Karpas-422 (cell line): ENCODE measurements at places on chromosomes 2 and 18. TPM values are rescaled to one million over a fixed set of nuclear protein-coding genes. Genes with fewer than 3 reads are reported as not detected.

DNA sequence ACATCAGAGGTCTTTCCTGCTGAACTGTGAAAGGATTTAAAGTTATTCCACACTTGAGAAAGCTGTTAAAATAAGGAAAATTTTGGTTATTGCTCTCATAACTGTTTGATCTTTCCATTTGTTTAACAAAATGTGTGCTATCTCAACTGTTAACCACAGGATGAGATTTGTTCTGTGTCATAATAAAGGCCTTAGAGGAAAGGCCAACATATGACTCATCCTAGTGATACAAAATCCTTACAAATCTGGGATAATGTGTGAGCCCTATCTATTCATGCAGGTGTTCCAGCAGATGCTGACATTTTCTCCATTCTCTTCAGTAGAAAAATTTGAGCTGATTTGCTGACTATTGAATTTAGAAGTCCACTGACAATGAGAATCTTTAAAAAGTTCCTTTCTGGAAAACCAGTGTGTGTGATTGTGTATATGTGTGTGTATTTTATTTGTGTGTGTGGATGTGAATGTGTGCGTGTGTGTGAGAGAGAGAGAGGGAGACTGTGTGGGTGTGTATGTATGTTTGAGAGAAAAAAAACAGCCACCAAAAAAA lies 1111.9 kb upstream of the GYPC start:
- no peaks in the 10 kb centered on the region for H3K27me3 ChIP-seq
- H3K4me3 ChIP-seq: no peak overlapping the region
- peaks cover 5% of the 10 kb centered on the region; the same call in 1 of the 2 replicates for H3K4me1 ChIP-seq
- H3K36me3 ChIP-seq: no peaks in the 10 kb centered on the region
- DNase-seq: no peak
- no peak overlapping the region for H3K27ac ChIP-seq

GRCh38 chr18:12041561-12041960 lies 52.1 kb upstream of the ANKRD62 start:
- H3K27ac ChIP-seq: no peak overlapping the region
- no peak overlapping the region for H3K4me3 ChIP-seq
- no peaks in the 10 kb centered on the region for H3K27me3 ChIP-seq
- no peaks in the 10 kb centered on the region for H3K4me1 ChIP-seq
- H3K36me3 ChIP-seq: no peaks in the 10 kb centered on the region

DNA sequence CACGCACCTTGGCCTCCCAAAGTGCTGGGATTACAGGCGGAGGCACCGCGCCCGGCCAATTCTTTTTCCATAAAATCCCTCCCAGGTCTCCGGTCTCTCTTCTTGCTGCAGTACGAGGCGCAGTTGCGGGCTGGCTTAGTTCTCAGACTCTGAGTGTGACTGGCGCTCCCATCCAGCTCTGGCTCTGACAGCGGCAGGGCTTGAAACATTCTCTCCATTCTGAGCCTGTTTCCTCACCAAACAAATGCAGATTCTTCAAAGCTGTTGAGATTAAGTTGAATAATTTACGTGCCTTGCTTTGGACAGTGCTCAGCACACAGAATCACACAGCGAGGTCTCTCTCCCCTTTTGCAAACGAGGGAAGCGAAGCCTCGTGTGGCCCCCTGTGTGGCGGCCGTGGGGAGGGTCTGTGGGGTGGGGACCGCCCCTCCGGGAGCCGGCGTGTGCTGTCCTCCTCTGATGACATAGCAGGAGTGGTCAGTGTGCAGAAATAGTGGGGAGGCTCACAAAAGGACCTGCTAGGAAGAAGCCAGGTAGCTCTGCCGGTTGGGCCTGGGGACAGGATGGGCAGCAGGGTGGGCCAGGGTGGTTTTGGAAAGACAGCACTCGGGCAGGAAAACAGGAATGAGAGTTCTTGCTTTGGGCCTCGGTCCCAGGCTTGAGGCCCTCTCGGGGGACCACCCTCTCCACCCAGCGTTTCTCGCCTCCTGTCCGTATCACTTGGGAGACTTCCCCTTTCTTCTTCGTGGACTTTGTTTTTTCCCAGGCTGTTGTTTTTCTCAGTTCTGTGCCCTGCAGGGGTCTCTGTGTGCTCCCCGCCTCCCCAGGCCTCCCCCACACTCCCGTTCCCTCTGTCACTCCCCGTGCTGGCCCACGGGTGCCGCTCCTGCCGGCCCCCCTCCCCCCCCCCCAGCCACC lies 75.0 kb downstream of the KCNG2 start:
- H3K27ac ChIP-seq: no peak overlapping the region
- H3K36me3 ChIP-seq: no peaks in the 10 kb centered on the region
- H3K4me1 ChIP-seq: no peaks in the 10 kb centered on the region
- no peaks in the 10 kb centered on the region for H3K27me3 ChIP-seq
- no peak for DNase-seq

GRCh38 chr2:3355951-3356569 lies 21.6 kb downstream of the EIPR1 start:
- peaks cover 47% of the 10 kb centered on the region for H3K4me1 ChIP-seq
- no peaks in the 10 kb centered on the region for H3K27me3 ChIP-seq
- H3K36me3 ChIP-seq: peaks cover 40% of the 10 kb centered on the region
- no peak overlapping the region for H3K4me3 ChIP-seq
- H3K27ac ChIP-seq: no peak overlapping the region

GRCh38 chr2:101788995-101789970 lies 91.8 kb downstream of the MAP4K4 start:
- H3K4me3 ChIP-seq: no peak overlapping the region
- no peak overlapping the region for H3K27ac ChIP-seq
- H3K4me1 ChIP-seq: no peaks in the 10 kb centered on the region
- H3K36me3 ChIP-seq: no peaks in the 10 kb centered on the region
- no peaks in the 10 kb centered on the region for H3K27me3 ChIP-seq

GRCh38 chr2:235709969-235710879 lies 216.4 kb downstream of the AGAP1 start:
- no peaks in the 10 kb centered on the region for H3K36me3 ChIP-seq
- DNase-seq: no peak
- H3K4me3 ChIP-seq: no peak overlapping the region
- no peaks in the 10 kb centered on the region for H3K27me3 ChIP-seq

- no peaks in the 10 kb centered on the region for H3K36me3 ChIP-seq
- H3K27ac ChIP-seq: no peak overlapping the region
- DNase-seq: no peak
- no peaks in the 10 kb centered on the region for H3K27me3 ChIP-seq
- H3K4me3 ChIP-seq: no peak overlapping the region
These were observed 118.3 kb downstream of the CAPN13 start for GRCh38 chr2:30688956-30689401.

DNA sequence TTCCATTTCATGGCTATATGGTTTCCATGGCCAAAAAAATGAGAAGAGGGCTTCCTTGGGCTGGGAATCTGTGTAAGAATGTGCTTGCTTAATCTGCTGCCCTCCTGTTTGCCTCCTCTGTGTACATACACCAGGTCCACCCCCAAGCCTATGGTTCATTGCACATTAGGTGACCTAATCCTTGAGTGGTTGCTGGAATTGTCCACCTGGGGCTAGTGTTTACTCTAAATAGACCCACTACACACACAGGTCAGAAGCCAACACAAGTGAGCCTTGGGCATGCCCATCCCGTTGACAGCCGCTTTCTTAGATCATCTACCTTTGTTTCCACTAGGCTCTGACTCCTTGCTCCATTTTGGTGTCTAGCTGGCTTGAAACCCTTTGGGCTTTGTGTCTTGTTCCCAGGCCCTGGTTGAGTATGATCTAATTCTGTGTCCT lies 59.2 kb upstream of the ATL2 start:
- no peak overlapping the region for H3K27ac ChIP-seq
- peaks cover 3% of the 10 kb centered on the region; the same call in 1 of the 2 replicates for H3K4me1 ChIP-seq
- no peak overlapping the region for H3K4me3 ChIP-seq
- no peak for DNase-seq

DNA sequence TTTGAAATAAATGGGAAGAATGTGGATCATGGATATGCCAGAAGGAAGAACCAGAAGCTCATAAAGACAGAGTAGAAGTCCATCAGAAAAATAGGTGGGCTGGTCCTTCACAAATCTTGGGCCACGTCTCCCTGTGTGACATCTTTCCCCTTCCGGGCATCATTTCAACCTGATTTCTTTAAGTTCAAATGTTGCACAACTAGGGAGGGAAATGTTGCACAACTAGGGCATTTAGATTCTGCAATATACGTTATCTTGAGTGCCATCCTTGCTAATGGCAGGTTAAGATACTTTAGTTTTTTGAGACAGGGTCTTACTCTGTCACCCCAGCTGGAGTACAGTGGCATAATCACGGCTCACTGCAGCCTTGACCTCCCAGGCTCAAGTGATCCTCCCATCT lies 129.6 kb downstream of the CERS6 start:
- no peaks in the 10 kb centered on the region for H3K27me3 ChIP-seq
- no peak for DNase-seq
- no peak overlapping the region for H3K4me3 ChIP-seq
- no peak overlapping the region for H3K27ac ChIP-seq
- H3K36me3 ChIP-seq: no peaks in the 10 kb centered on the region
- no peaks in the 10 kb centered on the region for H3K4me1 ChIP-seq

The GPR75 gene
- 6.6 and 11.4 TPM in 2 replicates for total RNA-seq
